ENCODE measurements at places on chromosomes 16 and 17. TPM values are rescaled to one million over a fixed set of nuclear protein-coding genes. Genes with fewer than 3 reads are reported as not detected.

SLC16A3 gene
- total RNA-seq = 107 TPM

JPT1 gene
- total RNA-seq = 44.3 TPM

CYB5D1 gene
- total RNA-seq = 8.1 TPM

CHST4 gene
- not detected for total RNA-seq

TBC1D3I gene
- not detected for total RNA-seq

HYDIN gene
- total RNA-seq = 0.24 TPM
